ENCODE measurements at places on chromosomes 1 and 21. TPM values are rescaled to one million over a fixed set of nuclear protein-coding genes. Genes with fewer than 3 reads are reported as not detected.

DNA sequence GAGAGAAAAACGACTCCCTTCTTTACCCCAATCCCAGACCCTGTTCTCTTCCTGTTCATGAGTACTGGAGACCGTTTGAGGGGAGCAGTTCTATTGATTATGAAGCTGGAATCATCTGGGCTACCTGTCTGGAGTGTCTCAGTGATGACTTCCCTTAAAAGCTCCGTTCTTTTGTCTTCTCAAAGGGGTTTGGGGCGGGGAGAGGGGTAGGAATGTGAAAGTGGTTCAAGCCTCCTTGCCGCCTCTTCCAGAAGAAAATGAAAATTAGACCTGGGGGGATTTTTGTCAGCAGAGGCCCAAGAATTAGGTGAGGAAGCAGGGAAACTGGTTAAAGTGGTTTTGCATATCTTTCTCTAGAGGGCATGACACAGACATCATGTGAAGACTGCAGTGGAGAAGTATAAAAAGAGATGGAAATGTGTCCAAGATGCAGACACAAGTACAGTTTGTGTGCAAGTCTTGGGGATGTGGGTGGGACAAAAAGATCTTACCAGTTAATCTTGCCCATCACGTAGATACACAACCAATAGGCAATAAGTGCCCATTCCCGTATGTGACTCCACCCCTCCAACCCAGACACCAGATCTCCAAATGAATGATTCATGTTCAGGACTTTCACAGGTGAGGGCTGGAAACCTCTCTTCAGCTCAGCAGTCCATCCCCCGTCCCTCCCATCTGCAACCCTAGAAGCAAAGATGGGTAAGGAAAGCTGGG is 470 bp upstream of the MTMR11 start:
- no peak for DNase-seq

- no peak for DNase-seq
These were observed 7.7 kb downstream of the S100PBP start for GRCh38 chr1:32825181-32825580.

Gene KLHDC7A
- total RNA-seq = not detected

Gene SH3BGR
- not detected for total RNA-seq

Measured in CD8-positive, alpha-beta T cell (primary cell).